ENCODE measurements at places on chromosomes 6 and 20.

GRCh38 chr6:45982280-45983036 is 33.2 kb downstream of the CLIC5 start:
- DNase-seq, result no peak

DNA sequence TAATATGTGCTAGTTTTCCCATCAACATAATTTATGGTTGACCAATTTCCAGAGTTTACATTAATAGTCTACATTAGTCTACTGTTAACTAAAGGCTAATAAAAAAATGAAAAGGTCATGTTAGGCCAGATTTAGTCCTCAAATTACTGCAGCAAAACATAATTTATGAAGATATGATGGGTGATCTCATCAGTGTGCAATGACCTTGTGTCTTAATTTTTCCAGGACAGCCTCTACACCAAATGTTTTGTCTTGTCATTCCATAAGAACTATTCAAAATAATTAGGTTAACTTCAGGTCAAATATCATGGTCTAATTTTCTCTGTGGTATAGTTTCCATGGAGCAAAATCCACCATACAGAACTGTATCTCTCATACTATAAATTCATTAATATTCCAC is 234.2 kb downstream of the COL12A1 start:
- DNase-seq, result no peak

- DNase-seq, result no peak
Measured at GRCh38 chr6:144017166-144018094, 9.4 kb upstream of the PLAGL1 start.

- DNase-seq, result no peak
Measured at GRCh38 chr6:145175470-145175869, 559.9 kb downstream of the EPM2A start.

- no peak for DNase-seq
Measured at GRCh38 chr20:46544576-46544975, 5.9 kb downstream of the OCSTAMP start.

GRCh38 chr6:33696548-33697518 is 14.7 kb downstream of the UQCC2 start:
- DNase-seq, result peak; percentile 50

DNA sequence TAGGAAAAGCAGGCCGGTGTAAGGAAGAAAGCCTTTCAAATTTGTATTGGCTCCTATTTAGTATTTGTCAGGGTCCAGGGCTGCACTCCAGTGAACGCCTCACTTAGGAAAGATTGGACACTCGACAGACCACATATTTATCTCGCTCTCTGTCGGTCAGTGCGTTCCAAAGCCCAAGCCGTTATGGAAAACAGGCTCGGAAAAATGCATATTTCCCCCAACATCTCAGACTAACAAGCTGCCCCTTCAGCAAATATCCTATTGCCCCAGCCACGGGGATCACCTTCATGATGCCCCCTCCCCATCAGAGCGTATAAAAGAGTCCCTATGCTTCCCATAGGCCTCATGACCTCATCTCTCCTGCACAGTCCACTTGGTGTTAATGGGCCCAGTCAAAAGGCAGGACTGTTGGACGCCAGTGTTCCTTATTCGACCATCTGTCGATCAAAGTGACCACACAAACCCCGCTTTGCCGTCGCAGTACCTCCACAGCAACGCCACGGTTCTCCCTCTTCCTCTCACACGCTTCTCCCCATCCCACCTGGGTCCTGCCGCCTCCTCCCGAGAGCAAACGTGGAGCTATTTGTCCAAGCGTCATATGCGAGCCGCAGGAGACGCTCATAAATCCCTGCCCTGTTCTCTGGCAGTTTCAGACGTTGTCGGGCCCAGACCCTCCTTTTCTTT is 63.3 kb downstream of the NPEPL1 start:
- no peak for DNase-seq

GRCh38 chr6:29678114-29678513 is 2.8 kb downstream of the ZFP57 start:
- no peak for DNase-seq

GRCh38 chr6:35970181-35970580 is 49.3 kb upstream of the SRPK1 start:
- no peak for DNase-seq

GRCh38 chr6:111573892-111574797 is 31.5 kb downstream of the TRAF3IP2 start:
- no peak for DNase-seq

- DNase-seq, result no peak
Measured at GRCh38 chr6:106674541-106675229, 45.3 kb downstream of the QRSL1 start.

- no peak for DNase-seq
Measured at GRCh38 chr20:4227085-4227821, 211.9 kb upstream of the RNF24 start.

DNA sequence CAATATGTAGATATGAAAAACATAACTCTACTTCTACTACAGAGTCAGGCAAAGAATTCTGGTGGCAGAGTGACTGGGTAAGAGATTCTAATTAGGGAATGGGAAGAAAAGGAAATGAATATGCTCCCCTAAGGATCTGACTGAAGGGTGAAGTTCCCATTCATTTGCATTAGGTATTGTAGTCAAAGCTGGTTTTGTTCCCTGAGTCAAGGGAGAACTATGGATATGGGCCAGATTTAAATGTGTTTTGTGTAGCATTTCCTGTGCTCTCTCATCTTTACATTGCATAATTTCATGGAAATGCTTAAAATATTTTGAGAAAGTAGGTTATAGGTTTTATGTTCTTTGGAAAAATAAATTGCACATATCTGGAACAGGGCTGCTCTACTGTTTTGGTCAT is 299.7 kb downstream of the BTBD3 start:
- DNase-seq, result no peak

- no peak for DNase-seq
Measured at GRCh38 chr6:130676077-130676772, 151.0 kb upstream of the SMLR1 start.

GRCh38 chr20:15256676-15257568 is 919.5 kb upstream of the FLRT3 start:
- DNase-seq, result no peak

DNA sequence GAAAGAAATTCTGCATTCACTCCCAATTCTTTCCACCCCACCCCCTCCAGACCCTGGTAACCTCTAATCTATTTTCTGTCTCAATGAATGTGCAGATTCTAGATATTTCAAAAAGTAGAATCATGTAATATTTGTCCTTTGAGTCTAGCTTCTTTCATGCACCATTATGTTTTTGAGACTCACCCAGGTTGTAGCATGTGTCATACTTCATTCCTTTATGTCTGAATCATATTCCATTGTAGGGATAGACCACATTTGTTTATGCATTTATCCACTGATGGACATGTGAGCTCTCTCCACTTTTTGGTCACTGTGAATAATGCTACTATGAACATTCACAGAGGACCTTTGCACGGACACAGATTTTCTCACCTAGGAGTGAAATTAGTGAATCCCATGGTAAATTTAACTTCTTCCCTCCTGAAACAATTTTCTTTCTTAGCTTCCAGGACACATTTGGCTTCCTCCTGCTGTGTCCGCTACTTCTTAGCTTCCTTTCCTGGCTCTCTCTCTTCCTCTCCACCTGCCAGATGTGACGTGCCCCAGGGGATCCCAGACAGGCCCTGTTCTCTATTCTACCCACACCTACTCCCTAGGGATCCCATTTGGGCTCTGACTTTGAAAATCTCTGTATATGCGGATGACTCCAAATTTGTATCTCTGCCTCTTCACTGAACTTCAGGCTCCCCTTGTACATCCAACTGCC is 24.1 kb upstream of the ARFGEF2 start:
- no peak for DNase-seq

GRCh38 chr20:2900845-2901592 is 27.7 kb downstream of the PTPRA start:
- no peak for DNase-seq

DNA sequence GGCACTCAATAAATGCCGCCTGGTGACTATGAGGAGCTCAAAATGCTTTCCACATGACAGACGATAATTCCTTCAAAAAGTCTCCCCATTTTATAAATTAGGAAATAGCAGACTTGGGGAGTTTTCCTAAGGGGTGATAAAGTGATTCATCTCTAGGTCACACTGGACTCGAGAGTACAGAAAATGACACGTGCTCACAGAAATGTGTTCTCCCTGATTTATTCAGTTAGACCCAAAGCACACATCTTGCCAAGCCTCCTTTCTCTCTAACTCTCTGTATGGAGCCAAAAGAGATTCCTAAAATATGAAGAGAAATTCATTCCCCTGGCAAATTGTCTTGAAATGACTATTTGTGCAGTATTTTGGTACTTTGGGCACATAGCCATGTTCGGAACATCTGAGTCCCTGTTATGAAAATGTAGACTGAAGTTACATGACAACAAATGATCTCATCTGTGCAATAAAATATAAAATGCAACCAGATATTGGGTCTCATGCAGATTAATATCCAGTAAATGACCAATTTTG is 381.1 kb downstream of the TFAP2B start:
- DNase-seq, result no peak

DNA sequence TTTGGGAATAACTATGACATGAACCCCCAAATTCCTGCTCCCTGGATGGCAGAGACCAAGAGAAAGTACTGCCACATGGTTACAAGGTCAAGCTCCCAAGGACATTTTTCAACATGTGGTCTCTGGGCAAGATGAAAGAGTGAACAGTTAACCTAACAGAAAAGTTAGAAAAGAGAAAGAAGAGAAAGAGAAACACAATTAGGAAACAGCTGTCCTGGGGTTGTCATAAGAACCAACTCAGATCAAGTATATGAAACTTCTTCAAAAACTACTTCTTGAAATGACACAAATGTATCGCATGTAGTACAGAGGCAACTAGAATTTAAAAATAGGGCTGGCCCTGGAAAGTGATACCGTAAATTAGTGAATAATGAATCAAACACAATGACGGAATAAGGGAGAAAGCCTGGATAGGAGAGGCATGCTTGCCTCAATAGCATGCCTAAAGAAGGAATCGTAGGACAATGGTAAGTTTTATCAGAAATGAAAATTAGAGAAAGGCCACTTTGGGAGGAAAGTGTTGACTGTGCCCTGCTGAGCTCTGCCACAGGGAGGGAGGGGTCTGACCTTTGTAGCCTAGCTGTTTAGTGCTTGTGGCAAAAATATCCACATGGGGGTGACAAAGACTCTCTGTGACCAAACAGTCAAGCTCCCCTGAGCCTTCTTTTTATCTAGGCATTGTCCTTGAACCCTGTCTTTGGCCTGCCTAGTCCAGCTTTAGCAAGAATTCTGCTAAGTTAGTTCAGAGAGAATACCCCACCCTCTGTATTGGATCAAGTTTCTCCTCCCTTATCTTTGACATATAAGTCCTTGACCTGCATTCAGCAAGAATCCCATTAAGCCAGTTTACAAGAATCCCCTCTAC is 4.3 kb upstream of the DCBLD1 start:
- no peak for DNase-seq

GRCh38 chr20:13817342-13817741 is 32.5 kb downstream of the NDUFAF5 start:
- DNase-seq, result no peak

GRCh38 chr6:166862978-166863530 is 93.3 kb downstream of the RNASET2 start:
- DNase-seq, result peak; percentile 7

GRCh38 chr6:139003751-139004150 is 15.7 kb upstream of the REPS1 start:
- no peak for DNase-seq

GRCh38 chr6:147438758-147439528 is 69.5 kb upstream of the SAMD5 start:
- no peak for DNase-seq

DNA sequence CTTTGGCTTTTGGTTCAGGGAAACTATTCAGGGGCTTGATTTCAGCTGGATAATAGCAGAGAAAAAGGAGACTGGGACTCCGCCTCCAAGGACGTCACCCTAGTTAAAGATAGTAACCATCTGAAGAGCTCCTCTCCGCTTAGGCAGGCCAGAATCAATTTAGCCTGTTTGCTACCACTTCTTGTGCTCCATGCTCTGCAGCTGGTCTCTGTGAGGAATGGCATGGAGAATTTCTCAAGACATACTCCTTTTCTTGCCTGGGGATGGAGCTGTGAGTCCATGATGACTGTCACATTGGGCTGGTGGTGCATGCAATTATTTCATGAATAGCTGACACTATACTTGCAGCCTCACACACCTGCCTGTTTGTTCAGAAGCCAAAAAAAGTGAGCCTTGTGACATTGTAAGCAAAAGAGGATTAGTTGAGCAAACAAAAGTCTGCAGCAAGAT is 61.4 kb downstream of the TXLNB start:
- DNase-seq, result peak; percentile 27

GRCh38 chr20:4896971-4897497 is 104.3 kb downstream of the SLC23A2 start:
- DNase-seq, result peak; percentile 16

- DNase-seq, result no peak
Measured at GRCh38 chr6:137926207-137926731, 59.2 kb downstream of the TNFAIP3 start.

DNA sequence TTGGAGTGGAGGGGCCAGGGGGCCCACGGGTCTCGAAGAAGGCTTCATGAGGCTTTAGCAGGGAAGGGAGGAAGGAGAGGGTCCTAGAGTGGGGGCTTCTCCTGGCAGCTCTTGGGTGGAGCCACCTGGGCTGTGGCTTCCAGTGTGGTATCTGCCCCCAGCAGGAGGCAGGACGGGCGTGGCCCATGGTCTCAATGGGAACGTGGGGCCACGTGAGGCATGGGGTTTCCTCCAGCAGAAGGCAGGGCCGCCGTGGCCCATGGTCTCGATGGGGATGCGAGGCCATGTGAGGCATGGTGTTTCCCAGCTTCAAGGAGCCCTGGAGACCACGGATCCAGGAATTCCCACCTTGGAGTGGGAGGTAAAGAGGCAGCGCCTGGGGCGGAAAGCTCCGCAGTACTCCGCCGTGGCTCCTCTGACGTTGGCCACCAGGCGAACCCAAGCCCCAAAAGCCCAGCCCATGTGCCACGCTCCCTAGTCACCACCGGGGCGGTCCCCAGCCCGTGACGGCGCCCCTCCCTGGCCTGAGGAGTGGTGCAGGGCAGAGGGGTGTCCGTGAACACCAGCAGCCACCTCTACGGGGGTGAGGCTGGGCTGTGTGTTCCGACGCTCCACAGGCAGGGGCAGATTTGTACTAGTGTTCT is 62.0 kb upstream of the GATA5 start:
- DNase-seq, result no peak

DNA sequence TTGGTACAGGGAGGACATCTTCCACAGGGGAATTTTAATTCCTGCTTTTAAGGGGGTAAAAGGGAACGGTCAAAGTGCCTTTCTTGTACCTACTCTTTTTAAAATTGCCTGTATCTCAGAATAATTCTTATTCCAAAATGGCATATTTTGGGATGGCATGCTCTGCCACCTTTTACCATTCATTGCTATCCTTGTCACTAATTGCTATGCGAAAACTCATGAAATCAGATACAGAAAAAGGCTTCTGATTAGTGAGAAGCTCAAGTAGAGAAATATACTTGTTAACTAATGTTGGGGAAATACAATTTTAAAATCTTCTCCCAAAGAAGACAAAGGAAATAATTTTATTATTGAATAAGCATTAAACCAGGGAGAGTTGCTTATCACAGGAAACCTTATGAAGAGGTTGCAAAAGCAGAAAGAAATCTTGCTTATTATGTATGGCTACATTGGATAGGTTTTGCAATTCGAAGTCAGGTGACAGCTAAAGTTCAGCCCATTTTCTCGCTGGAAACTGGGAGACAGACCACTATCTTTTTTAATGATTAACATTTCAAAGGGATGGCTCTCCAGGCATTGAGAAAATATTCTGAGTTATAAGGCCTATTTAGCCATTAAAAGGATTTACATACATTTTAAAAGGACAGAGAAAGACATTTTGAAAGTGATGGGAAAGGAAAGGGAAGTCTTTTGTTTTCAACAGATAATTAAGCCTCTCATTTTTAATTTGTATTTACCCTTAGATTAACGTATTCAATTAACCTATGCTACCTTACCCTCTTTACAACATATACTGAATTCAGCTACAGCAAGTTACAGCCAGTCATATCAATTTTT is 110.3 kb upstream of the PRSS16 start:
- no peak for DNase-seq

Data from CD8-positive, alpha-beta T cell (primary cell).